ENCODE measurements at places on chromosomes 1 and 21. TPM values are rescaled to one million over a fixed set of nuclear protein-coding genes. Genes with fewer than 3 reads are reported as not detected.

RAVER2 gene
- total RNA-seq, result 1.4 TPM

ACTL8 gene
- total RNA-seq, result not detected

LRRC38 gene
- not detected for total RNA-seq

CGN gene
- total RNA-seq, result 16.9 TPM

KCNJ9 gene
- not detected for total RNA-seq

C4BPA gene
- 1,492 TPM for total RNA-seq

LCE1E gene
- not detected for total RNA-seq

DNA sequence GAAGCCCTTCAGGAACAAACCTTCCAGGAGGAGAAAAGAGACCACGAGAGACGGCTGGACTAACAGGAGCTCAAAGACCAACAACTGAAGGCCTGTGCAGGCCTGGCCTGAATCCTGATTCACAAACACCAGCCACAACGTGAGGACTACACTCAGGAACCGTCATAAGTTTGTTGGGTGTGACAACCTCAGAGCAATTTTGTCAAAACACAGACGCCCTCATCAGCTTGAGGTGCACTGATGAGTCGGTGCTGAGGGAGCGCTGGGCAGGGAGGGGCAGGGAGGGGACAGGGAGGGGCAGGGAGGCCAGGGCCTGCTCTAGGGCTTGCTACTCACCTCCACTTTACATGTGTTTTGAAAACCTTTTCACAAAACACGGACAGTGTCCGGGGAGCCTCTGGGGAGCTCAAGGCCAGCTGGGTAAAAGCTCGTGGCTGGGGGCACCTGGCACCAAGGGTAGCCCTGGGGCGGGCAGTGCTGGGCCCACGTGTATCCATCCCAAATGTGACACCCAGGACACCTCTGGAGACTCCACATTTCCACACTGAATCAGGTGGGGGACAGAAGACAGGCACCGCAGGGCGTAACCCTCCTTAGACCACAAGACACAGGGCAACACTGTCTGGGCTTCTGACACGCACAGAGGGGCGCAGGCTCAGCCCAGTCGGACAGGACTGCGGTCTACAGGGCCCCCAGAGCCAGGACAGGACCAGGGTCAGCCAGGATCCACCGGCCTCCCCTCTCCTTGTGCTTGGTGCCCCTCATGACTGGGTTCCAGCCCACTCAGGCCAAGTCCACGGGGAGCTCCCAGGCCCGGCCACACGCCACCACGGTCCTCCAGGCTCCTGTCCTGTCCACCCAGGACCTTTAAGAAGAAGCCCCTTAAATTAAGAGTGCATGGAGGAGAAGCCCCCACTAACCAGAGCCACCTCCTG, 16.5 kb downstream of the LSS start:
- no peak for DNase-seq

GRCh38 chr1:83060221-83060620, 938.7 kb downstream of the TTLL7 start:
- DNase-seq, result no peak

DNA sequence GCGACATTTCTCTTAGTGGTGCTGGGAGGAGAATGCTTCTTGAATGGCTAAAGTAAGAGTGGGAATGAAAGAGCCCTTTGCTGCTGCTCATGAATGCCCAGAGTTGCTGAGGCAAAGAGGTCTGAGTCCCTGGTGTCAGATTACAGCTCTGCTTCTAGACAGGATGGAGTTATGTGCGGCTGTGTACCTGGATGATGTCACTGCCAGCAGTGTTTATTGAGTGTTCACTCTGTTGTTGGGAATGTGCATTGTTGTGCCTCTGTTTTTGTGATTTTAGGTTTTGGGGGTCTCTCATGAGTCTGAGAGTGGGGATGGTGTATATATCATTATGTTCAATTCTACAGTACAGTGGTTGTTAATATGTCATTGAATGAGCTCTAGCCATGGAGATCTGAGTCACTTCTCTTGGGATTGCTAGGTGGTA, 2.7 kb downstream of the CDC14A start:
- DNase-seq, result no peak

GRCh38 chr1:102546251-102546650, 549.5 kb upstream of the OLFM3 start:
- DNase-seq, result no peak

DNA sequence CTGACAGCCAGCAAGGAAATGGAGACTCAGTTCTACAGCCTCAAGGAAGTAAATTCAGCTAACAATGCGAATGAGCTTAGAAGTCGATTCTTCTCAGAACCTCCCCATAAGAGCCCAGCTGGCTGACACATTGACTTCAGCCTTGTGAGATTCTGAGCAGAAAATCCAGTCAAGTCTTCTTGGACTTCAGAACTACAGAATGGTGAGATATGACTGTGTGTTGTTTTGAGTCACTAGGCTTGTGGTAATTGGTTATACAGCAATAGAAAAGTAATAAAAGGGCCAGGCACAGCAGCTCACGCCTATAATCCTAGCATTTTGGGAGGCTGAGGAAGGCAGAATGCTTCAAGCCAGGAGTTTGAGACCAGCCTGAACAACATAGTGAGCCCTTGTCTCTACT, 161.8 kb upstream of the IVNS1ABP start:
- no peak for DNase-seq

- no peak for DNase-seq
Observed at GRCh38 chr1:5647234-5647633, 345.0 kb downstream of the NPHP4 start.

GRCh38 chr21:41878831-41879189, 334 bp downstream of the PRDM15 start:
- peak; percentile 78 for DNase-seq

- no peak for DNase-seq
Observed at GRCh38 chr1:49630156-49630555, 393.6 kb downstream of the AGBL4 start.

DNA sequence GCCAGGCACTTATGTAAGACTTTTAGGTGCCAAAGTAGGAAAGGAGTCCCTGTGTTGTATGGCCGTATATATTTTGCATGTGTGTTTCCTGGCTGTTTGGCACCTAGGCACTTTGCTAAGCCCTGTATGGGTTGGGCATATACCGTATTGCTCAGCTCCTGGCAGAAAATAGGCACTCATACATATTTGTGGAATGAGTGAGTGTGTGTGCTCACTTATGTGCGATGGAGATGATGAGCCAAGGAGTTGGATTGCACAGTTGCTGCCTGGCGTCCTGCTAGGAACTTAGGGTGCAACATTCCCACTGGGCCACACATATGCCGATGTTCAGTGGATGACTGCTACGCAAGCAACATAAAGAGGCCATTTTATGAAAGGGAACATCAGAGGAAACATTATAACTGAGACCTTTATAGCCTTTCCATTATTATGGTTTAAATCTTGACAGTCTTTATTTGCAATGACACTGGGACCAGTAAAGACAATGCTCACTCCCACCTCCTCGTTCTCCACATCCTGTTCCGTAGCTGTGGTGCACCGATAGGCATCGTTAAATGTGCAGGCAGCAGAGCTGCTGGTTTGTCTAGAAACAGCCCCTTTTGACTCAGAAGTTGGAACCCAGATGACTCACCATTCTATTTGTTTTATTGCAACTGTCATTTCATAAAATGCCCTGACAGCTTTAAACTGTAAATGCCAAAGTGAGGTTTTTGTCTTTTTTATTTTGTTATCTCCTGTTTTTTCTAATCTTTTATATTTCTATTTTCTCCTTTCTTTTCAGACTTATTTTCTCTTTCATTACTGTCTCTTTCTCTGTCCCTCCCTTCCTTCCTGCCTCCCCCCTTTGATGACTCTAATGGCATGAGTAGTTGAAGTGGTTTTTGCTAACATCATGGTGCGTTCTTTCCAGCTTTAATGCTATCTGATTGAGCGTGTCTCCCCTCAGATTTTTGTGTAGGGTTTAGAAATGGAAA, 36.1 kb downstream of the PEX14 start:
- DNase-seq, result no peak

DNA sequence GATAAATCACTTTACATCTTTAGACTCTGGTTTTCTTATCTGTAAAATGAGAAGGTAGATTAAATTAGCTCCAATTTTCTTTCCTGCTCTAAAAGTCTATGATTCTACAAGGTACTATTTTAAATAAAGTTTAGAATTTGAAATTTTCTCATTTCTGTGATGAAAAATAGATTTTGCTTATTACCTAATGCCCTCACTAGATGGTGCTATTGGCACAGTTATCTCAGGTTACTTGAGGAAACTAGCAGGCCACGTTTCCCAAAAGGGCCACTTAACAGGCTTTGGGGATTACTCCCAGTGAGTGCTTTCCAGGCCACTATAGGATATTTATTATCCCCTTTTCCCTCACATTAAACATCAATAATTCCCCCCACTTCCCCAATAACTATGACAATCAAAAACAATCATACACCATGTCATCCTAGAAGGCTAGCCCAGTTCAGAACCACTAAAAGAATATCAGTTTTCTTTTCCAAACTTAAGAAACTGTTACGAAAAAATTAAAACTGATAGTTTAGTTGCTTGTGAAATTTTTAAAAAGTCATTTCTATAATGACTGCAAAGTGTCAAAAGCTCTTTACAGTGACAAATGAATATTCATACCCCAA, 30.6 kb downstream of the OMA1 start:
- DNase-seq, result no peak

DNA sequence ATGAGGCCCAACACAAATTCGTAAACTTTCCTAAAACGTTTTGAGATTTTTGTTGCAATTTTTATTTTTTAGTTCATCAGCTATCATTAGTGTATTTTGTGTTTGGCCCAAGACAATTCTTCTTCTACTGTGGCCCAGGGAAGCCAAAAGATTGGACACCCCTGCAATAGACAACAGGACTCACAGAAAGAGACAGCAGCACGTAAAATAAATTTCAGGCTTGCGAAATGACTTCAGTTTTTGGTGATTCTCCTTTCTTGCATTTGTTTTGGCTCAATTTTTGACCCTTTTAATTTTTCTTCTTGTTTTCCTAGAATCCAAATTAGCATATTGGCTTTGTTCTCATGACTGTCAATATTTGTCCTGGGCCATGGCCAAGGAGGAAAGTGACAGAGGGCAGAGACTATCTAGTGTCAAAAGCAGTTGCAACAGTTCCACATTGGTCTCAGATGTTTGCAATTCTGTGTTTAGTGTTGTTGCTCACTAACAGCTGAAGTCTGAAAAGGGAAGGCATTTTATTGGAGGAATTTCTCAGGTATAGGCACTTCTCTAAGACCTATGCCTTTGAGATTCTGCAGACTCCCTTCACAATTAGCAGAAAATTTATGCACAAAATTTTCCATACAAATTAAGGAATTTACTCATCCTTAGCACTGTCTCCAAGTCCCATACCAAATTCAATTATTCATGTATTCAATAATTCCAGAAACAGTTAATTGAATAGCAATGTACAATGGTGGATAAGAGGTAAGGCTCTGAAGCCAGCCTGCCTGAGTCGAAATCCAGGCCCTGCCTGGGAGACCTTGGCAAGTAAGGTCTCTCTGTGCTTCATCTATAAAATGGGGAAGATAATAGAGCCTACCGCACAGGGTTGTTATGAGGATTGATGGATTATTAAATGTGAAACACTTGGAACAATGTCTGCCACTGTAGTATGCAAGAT, 160.9 kb upstream of the IVNS1ABP start:
- peak; percentile 41 for DNase-seq

- DNase-seq, result peak; percentile 94
Observed at GRCh38 chr1:23530747-23531561, at the start of gene E2F2. E2F2 (minus strand) TSS chr1:23531233; CDS start chr1:23530793, 440 bp downstream.

DNA sequence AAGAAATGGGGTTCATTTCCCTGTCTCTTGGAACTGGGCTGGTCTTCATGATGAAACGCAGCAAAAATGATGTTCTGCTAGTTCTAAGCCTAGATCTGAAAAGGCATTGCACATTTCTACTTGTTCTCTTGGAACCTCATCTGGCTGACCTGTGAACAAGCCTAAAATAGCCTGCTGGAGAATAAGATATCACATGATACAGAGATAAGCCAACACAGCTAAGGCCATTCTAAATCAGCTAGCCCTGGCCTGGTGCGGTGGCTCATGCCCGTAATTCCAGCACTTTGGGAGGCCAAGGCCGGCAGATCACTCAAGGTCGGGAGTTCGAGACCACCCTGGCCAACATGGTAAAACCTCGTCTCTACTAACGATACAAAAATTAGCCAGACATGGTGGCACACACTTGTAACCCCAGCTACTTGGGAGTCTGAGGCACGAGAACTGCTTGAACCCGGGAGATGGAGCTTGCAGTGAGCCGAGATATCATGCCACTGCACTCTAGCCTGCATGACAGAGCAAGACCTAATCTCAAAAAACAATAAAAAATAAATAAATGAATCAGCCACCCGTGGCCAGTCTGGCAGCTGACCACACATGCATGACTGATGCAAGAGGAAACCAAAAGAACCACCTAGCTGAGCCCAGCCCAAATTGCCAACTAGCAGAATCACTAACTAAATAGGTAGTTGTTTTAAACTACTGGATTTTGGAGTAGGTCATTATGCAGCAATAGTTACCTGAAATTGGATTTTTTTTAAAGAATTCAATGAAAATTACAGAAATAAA, 18.0 kb downstream of the CD244 start:
- DNase-seq, result no peak

- DNase-seq, result no peak
Observed at GRCh38 chr1:53500204-53501064, 41.2 kb downstream of the DMRTB1 start.

GRCh38 chr1:77857552-77857951, 30.9 kb upstream of the NEXN start:
- DNase-seq, result no peak

GRCh38 chr1:8364528-8365442, 46.9 kb downstream of the SLC45A1 start:
- DNase-seq, result no peak

GRCh38 chr1:232300466-232300865, 329.5 kb downstream of the SIPA1L2 start:
- no peak for DNase-seq

- peak; percentile 41 for DNase-seq
Observed at GRCh38 chr1:105632342-105633196, 1423.9 kb upstream of the PRMT6 start.
